ENCODE measurements at places on chromosomes 1 and 21. TPM values are rescaled to one million over a fixed set of nuclear protein-coding genes. Genes with fewer than 3 reads are reported as not detected.

Gene FCGR3B
- not detected for total RNA-seq

GRCh38 chr21:14119038-14119437 is 91.7 kb downstream of the LIPI start:
- no peak for DNase-seq

DNA sequence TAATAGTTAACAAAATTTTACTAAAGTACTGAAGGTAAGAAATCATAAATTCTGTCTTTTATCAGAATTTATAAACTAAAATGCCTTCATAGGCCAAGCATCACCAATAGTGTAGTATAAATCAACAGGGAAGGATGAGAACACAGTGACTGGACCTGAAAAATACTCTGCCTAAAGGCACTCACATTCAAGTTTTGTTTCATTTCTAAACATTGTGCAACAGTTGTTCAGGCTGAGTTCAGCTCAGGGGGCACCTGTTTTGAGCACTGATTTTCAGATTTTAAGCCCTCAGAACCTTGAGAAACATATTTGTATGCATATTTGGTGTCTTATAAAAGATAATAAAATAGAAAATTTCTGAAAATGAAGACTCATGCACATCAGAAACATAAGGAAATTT is 12.4 kb downstream of the ACBD6 start:
- no peak for DNase-seq

Gene IL12RB2
- 1.7 TPM for total RNA-seq

Gene SLC26A9
- not detected for total RNA-seq

GRCh38 chr1:25871086-25871703 is 4.3 kb downstream of the PAQR7 start:
- DNase-seq = peak; percentile 43

GRCh38 chr1:159927211-159927848 is 2.0 kb upstream of the TAGLN2 start:
- DNase-seq = no peak

Gene GPR37L1
- 2.9 TPM for total RNA-seq

Gene APP
- total RNA-seq = 573 TPM

DNA sequence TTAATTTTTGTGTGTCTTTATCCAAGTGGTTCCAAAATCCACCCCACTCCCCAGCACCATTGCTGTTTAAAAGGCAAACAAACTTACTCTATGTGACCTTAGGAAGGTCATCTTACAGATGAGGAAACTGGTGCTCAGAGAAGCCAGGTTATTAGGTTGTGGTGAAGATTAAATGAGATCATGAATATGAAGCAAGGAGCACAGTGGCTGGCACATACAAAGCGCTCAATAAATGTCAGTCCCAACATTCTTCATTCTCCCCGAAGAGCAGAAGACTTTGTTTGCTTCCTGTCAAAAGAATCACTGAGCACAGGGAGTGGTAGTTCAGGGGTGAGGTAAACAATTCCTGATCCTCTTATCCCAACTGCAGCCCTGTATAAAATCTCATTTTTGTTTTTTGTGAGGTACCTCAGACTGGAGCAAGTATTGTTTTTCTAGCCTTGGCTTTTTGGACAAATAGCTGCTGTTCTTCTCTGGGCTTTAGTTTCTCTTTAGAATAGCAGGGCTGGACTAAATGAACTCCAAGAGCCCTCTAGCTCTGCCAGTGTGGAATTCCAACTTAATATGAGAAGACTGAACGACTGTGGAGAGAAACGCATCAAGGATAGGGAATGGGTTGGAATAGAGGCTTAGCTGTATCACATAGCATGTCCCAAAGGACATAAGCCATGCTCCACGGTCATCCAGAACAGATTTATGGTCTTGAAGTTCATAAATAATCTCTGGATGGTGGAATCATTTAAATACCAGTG is 455.3 kb upstream of the USP24 start:
- DNase-seq = no peak

DNA sequence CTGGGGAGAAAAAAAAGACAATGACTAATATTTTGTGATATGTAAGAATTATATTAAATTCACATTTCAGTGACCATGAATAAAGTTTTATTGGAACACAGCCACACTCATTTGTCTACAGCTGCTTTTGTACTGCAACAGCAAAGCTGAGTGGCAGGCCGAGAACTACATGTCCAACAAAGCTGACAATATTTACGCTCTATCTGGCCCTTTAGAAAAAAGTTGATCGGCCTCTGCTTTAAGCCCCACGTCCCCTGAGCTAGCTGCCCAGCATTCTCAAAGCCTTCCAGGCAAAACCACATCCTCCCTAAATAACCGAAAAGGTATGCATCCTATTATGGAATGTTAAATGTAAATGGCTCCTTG is 8.6 kb downstream of the SLC2A1 start:
- no peak for DNase-seq

Gene ATP1A4
- total RNA-seq = 0.16 TPM

DNA sequence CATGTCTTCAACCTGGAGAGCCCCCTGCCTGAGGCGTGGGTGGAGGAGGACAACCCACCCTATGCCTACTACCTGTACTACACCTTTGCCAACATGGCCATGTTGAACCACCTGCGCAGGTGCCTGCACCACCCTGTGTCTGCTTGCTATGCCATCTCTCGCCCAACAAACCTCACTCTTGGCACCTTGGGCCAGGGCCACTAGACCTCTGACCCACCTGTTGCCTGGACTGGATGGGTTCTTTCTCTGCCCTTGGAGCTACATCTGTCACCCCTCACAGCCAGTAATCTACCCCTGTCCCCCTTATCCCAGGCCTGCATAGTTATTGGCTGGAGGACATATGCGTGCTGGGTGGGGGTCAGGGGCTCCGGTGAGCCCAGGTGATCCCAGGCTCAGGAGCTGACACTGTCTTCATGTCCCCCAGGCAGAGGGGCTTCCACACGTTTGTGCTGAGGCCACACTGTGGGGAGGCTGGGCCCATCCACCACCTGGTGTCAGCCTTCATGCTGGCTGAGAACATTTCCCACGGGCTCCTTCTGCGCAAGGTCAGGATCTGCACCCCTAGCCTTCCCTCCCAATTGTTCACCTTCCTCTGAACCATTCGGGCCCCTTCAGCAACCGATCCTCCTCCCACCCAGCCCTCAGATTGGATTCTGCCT is 9.9 kb downstream of the AMPD2 start:
- DNase-seq = no peak

- no peak for DNase-seq
Observed at GRCh38 chr1:14815175-14815877, 216.8 kb downstream of the KAZN start.

- no peak for DNase-seq
Observed at GRCh38 chr1:39332291-39332690, 127.8 kb downstream of the MACF1 start.

DNA sequence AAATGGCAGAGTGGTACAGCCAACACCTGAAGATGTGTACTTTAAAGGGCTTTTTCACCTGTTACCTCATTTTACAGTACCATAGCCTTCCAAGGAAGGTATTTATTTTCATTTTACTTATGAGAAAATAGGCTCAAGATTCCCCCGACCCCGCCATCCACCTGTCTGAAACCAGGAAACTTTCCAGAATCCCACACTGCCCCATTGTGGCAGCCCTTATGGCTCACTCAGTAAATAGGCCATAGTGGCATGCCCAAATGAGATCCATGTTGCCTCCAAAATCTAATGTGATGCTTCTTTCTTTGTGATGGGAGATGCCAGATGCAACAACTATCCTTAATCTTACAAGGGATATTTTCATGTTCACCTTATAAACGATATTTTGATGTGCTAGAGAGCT is 97.8 kb downstream of the EBNA1BP2 start:
- DNase-seq = no peak

Gene LCE3E
- not detected for total RNA-seq

GRCh38 chr1:42449256-42449655 is 6.6 kb downstream of the ZMYND12 start:
- DNase-seq = no peak

Gene TMPRSS2
- total RNA-seq = 624 TPM

Gene COL9A2
- total RNA-seq = 4.8 TPM

Gene FMO3
- 0.63 TPM for total RNA-seq

- no peak for DNase-seq
Observed at GRCh38 chr21:31667639-31668038, 8.1 kb downstream of the SOD1 start.

DNA sequence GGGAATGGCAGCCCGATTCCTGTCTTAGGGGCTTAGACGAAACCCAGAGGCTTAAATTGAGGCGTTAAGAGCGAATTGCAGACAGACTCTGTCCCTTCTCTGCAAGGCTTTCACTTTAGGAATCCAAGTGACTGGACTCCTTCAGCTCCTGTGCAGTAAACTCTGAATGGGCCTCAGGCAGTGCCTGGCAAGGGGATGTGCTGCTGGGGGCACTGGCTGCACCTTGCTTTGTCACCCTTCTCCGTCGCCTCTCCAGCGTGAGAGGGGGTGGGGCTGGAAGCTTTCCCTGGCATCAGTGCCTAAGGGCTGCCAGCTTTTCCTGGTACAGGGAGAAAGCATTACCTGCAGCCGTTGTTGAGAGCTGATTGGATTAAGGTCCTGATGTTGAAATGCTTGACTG is 39.9 kb upstream of the NFASC start:
- DNase-seq = no peak

Gene GATAD2B
- 64.8 TPM for total RNA-seq

Gene LRRN2
- 26.4 TPM for total RNA-seq

- DNase-seq = peak; percentile 63
Observed at GRCh38 chr1:202011994-202012393, 1.6 kb downstream of the ELF3 start.
